ENCODE measurements at places on chromosomes 4 and X.

GRCh38 chr4:13665701-13666660 is 38.5 kb upstream of the BOD1L1 start:
- no peak for DNase-seq

DNA sequence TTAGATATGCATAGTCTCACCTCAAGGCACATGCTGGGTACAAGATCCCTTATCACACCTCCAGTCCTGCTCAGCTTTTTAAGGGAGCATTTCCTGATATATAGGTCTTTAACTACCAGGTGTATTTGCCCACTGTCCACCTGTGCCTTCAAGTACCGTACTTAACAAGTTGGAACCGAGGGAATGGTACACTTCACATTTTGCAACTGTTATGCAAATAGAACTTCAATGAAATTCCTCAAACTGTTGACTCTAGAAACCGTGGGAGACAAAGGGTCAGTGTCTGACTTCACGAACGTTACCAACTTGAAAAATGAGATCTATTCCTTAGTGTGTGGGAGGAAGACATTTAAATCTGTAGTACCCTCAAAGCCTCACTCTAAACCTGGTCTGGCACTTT is 5.2 kb downstream of the TRIM2 start:
- DNase-seq, result no peak

DNA sequence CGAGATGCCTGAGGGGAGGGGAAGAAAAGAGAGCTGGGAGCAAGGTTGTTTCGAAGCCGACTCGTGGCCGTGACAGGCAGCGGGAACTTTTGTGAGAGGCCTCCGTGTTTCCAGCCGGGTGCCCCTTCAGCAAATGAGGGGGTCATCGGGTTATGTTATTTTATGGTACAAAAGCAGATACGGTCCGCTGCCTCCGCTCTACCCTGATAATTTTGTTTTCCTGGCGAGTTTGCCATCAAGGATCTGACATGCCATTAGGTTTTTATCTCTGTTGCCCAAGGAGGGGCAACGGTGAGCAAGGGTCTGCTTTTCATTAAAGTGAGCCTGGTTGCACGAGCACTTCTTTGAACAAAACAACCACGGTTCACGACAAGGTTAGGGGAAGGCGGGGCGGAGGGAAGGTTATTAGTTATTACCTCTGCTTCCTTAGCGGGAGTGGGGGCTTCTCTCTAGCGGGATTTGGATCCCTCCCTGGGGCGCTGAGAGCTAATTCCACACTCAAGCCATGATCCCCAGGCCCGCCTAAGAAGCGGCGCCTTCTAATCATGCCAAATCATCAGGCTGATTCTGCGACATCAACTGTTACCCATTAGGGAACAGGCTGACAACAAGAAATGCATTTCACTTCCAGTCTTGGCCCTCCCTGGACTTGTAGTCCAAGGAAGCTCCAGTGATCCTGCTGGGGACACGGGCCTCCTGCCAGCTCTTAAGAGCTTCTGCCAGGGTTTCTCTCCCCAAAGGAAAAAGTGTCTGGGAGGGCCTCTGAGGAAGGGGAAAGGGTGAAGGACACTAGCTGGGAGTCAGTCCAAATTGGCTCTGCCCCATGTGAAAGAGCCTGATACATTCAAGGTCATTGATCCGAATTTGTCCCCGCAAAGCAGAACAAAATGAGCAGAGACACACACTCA is 617.7 kb downstream of the MID1IP1 start:
- DNase-seq, result peak; percentile 81

GRCh38 chr4:17515445-17516407 is 761 bp downstream of the CLRN2 start:
- DNase-seq, result no peak

GRCh38 chr4:3344104-3344503 is 51.3 kb downstream of the RGS12 start:
- DNase-seq, result no peak

DNA sequence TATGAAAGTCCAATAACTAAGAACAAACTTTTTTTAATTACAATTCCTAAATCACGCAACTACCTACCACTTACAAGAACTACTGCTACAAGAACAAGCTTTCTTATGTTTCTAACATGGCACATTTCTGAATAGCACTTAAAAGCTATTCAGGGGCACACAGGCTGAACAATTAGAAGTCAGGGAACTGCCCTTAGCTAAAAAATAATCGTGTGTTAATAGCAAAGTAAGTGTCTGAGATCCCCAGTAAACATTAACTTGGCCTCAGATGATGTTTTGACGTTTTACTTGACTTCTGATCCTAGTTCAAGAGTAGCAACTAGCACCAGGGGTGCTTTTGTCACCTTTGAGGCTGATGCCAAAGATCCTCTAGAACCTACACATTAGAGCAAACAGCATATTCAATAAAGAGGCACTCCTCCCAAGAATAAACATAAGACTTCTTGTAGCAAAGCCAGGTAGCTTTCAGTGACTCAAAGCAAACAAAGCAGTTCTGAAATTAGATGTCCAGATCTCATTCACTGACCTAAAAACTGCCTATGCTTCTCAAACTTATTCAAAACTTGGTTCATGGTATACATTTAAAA is 16.2 kb downstream of the SPOCK3 start:
- DNase-seq, result no peak

DNA sequence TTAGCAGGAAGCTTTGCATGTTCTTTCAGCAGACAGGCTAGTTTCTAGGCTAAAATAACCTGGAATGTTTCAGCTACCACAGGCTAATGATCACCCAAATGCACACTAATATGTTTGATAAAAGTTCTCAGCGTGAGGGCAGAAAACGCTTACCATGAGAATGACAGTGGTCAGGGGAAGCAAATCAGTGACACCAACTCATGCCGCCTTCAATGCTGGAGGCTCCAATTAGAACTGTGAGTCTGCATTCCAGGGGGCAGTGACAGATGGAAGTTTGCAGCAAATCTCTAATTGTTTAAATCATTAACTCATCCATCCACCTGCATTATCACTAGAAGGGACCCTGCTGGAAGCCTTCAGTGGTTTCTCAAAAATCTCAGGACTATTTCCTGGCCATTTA is 43.2 kb downstream of the ANOS1 start:
- no peak for DNase-seq

- no peak for DNase-seq
These were observed 132.2 kb upstream of the TRIM2 start for GRCh38 chr4:153071958-153072598.

- peak; percentile 49 for DNase-seq
These were observed 689 bp upstream of the OGT start for GRCh38 chrX:71532078-71532752.

- peak; percentile 41 for DNase-seq
These were observed at the start of gene STK32B for GRCh38 chr4:5051278-5052203. STK32B (plus strand) TSS chr4:5051480.

- no peak for DNase-seq
These were observed 32.9 kb downstream of the LONRF3 start for GRCh38 chrX:119007189-119007770.

DNA sequence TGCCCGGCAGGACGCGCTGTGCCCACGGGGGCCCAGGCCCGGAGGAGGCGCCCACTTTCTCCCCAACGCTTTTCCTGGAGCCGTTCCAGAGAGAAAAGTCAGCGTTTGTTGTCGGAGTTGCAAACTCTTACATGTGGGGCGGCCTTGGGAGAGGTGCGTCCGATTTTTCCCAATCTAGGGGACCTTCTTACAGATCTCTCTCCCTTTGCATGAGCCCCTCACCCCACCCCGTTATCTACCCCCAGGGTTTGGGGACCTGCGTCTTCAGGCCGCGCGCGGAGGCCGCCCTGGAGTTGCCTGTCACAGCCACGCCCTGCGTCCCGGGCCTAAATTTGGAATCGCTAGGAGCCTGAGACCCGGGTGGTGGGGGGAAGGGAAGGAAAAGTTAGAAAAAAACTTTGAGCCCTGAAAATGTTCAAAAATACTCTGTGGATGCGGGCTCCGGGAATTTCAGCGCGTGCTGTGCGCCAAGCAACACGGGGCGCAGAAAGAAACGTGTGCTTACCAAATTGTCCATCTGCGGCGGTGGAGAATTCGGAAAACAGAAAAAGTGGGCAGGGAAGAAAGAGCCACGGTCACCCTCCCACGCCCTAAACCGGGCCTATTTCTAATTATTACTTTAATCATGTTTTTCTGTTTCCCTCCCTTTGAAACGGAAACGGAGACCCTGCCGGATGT is 587 bp downstream of the CD99 start:
- no peak for DNase-seq

DNA sequence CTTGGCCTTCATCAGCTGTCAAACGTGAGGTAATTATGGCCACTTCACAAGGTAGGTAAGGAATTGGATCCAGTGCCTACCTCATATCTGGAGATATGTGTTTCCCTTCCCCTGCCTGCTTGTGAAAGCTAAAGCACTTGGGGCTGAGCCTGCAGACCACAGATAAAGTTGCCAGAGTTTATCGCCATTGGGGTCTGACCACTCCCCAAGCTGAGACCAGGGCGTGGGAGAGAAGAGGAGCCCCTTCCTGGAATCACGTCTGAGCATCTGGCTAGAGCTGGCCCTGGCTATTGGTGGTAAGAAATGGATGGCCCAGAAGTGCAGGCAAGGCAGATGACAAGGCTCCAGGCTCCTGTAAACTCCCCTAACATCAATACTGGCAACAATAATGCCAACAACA is 2.7 kb downstream of the ALAS2 start:
- no peak for DNase-seq

DNA sequence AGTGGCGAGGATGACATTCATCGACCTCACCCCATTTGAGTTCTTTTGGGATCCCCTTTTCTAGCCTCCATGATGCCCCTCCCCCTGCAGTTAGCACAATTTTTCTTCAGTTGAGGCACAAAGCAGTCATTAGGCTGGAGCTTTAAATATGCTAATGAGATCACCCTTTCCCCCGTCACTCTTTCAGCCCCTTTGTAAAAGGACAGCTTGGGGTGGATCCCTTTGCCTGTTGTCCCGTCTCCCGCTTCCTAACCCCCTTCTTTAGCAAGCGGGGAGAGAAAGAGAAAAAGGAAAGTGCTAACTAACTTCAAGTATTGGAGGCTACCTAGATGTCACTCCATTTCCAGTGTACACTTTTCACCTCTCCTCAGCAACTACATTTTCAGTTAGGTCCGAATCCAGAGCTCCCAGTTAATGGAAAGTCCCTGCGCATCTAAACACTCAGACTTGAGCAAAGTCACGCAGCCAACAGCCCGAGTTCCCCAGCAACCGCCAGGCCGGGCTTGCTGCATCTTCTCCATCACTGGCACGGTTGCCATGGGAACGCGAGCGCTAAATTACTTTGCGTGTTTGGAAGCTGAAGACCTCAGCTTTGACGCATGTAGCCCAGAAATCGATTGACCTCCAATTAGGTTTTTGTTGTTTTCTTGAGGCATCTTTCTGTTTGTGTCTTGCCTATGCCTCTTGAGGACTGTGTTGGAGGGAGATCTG is 76.8 kb downstream of the RTL5 start:
- DNase-seq, result no peak

- DNase-seq, result no peak
These were observed 54.9 kb upstream of the FRAS1 start for GRCh38 chr4:78002260-78002659.

- no peak for DNase-seq
These were observed 1.8 kb downstream of the USP46 start for GRCh38 chr4:52657292-52657617.

GRCh38 chr4:125316791-125317524 is 2.2 kb downstream of the FAT4 start:
- peak; percentile 28 for DNase-seq

DNA sequence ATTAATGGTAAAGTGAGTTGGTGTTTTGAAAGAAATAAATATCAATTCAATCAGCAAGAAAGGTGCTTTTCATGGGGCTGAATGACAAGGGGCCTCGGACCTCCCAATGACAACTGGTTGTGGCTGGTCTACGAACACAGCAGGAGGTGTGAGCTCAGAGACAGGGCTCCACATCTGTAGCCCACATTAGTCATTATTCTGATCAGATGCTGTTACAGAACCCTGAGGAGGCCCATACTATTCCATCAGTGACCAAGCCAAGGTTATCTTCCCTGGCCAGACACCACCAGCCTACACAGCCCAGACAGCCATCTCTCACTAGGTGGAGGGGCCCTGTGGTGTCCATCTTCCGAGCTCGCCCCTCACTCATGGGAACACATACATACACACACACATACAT is 168.8 kb downstream of the SH3KBP1 start:
- no peak for DNase-seq

DNA sequence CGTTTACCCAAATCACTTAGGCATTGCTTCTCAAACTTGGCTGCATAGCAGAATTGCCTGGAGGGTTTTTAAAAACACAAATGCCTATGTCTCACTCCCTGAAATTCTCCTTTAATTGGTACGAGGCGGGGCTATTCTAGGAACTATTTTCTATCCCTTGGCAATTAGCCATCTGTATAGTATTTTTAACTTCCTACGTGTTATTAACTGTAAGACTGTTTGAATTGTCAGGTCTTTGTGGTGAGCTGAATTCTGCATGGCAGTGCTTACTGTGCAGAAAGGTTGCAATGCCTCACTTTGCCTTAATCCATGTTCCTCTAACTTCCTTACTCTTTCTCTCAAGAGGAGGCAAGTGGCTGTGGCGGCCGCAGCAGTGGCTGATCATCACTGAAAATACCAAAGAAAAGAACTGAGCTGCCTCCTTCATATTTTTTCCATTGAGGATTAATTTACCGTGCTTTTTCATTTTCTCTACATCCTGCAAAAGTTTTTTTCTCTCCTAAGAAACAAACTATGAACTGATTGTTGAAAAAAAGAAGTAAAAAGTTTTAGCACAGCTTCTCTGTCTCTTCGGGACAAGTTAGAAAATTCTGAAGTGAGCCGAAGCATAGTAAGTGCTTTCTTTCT is at the start of gene SHROOM3:
Gene SHROOM3 (plus strand): TSS at position 329 of the 627 bp plus-strand sequence. CDS start 824 bp downstream, outside the sequence.
- no peak for DNase-seq

DNA sequence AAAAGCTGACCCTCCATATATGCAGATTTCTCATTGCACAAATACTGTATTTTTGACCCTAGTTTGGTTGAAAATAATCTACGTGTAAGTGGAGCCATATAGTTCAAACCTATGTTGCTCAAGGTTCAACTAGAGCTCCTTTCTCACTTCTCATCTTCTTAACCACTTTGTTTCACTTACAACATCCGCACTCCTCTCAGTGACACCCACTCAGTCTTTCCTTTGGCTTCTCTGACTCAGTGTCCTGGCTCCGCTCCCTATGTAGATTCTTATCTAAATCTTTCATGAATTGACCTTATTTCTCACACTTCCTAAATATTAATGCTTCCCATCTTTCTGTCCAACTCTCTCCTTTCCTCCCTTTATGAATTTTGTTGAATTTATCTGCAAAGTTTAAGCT is 32.9 kb upstream of the DKK2 start:
- DNase-seq, result no peak
